Mesenchymal stem cell (in vitro differentiated cells and primary cell): ENCODE measurements at places on chromosomes 7 and 10.

GRCh38 chr10:51860257-51860656, 160.9 kb upstream of the CSTF2T start:
- peak; percentile 41 for DNase-seq

DNA sequence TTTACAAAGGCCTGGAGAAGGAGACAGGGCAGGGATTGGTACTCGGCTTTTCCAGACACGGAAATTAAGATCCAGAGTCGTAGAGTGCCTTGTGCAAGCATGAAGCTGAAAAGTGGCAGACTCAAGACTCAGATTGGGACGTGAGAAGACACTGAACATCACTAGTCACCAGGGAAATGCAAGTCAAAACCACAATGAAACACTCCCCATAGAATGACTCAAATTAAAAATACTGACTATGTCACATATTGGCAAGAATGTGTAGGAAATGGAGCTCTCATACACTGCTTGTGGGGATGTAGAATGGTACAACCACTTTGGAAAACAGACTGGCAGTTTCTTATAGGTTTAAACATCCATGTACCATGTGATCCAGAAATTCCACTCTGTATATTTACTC, 472.0 kb downstream of the RPS24 start:
- DNase-seq = no peak

GRCh38 chr10:88687853-88688467, 18.1 kb upstream of the LIPK start:
- DNase-seq = peak; percentile 32

- no peak for DNase-seq
Observed at GRCh38 chr10:96663797-96664196, 56.5 kb downstream of the PIK3AP1 start.

GRCh38 chr10:62062752-62063512, 161.4 kb downstream of the ARID5B start:
- peak; percentile 73 for DNase-seq

GRCh38 chr7:112757337-112757736, 32.9 kb downstream of the TMEM168 start:
- DNase-seq = no peak

GRCh38 chr10:29105516-29106215, 183.2 kb upstream of the LYZL1 start:
- DNase-seq = peak; percentile 62

DNA sequence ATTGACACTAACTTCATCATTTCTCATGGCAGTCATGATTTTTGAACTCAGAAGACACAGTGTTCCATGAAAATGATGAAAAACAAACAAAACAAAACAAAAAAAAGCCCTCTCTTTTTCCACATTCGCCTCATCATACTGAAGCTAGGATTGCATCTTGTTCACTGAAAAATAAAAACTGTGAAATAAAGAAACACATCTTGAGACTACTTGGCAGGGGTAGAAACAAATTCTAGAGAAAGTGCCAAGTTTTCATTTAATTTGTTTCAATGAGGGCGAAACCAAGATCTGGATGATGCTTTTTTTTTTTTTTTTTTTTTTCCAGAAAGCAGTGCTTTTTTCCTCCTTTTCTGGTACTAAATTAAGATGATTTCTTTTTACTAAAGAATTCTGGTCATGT, 350.4 kb upstream of the ETV1 start:
- no peak for DNase-seq

GRCh38 chr10:526651-527312, 162.7 kb downstream of the DIP2C start:
- no peak for DNase-seq

GRCh38 chr10:119296703-119297102, 89.3 kb downstream of the GRK5 start:
- peak; percentile 56 for DNase-seq

DNA sequence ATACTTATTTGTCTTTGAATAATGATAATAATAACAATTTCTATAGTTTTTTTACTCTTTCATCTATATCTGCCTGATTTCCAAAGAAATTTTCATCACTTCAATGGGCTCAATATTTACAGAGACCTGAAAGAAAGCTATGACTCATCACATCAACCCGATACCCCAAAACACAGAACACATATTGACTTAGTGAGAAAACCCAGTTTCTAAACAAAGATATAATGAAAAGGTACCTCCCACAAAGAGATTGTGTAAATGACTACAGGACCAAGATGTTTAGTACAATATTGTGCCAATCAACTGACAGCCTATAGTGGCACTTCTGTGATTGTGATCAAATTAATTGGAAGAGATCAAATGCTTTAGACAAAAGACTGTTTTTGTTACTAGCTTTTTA, 133.9 kb downstream of the PCDH15 start:
- DNase-seq = no peak

DNA sequence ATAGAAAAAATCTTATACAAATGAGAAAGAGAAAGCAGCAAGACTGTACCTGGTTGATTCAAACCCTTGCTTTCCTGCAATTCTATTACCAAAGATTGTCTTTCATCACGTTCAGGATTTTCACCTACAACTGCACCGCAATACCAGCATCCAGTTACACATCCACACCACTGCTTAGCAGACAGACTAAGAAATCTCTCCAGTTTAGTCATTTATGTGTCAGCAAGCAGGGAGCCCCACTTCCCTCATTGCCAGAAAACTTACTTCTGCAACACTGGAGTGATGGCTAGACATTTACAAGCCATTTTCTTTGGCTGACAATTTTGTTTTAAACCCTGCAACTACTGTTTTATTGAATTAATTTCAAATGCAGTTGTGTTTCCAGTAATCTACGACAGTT, 359.6 kb upstream of the MEOX2 start:
- no peak for DNase-seq

GRCh38 chr10:6532321-6532720, 47.8 kb downstream of the PRKCQ start:
- no peak for DNase-seq

- no peak for DNase-seq
Observed at GRCh38 chr7:33379891-33380525, 250.6 kb downstream of the BBS9 start.

GRCh38 chr10:132193907-132194552, 7.3 kb downstream of the DPYSL4 start:
- no peak for DNase-seq

DNA sequence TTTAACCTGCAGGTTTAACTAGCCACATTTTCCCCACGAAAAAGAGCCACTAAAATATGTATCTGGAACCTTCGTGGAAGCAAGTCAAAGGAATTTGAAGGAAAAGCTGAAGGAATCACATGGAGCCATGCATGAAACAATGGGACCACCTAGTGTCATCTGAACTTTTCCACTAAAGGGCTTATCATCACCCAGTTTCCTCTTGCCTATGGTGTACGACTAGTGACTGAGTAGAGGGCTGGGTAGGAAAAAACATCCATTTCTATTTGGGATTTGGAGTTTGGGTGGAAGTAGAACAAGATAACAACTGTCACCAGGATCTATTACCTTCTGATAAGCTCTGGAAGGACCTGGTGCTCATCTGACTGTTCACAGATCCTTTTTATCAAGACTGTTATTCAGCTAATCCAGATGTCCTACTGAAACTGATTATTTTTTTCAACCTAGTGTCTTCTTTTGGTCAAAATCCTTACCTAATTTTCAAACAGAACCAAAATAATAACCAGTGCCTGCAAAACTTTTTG, 153.2 kb upstream of the COL1A2 start:
- DNase-seq = no peak

GRCh38 chr7:131629217-131629882, 72.9 kb upstream of the PODXL start:
- peak; percentile 55 for DNase-seq

DNA sequence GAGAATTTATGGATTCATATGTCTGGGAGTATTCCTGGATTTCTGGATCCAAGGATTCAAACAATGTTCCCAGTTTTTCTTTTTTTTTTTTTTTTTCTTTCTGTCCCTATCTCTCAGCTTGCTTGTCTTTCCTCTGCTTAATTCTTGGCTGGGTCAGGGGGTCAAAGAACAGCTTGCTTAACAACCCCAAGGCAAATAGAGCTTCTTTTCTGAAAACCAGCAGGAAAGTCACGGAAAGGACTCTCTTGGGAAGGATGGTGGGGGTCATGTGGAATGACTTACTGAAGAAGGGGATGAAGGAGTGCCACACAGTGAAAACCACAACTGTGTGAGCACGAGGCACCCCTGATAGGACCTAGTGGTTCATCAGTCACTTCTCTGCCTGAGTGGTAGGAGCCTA, 36.1 kb downstream of the GRK5 start:
- peak; percentile 72 for DNase-seq
